C1 segment of cervical spinal cord (tissue), 14 donors: ENCODE measurements at places on chromosomes 2 and 18.

DNA sequence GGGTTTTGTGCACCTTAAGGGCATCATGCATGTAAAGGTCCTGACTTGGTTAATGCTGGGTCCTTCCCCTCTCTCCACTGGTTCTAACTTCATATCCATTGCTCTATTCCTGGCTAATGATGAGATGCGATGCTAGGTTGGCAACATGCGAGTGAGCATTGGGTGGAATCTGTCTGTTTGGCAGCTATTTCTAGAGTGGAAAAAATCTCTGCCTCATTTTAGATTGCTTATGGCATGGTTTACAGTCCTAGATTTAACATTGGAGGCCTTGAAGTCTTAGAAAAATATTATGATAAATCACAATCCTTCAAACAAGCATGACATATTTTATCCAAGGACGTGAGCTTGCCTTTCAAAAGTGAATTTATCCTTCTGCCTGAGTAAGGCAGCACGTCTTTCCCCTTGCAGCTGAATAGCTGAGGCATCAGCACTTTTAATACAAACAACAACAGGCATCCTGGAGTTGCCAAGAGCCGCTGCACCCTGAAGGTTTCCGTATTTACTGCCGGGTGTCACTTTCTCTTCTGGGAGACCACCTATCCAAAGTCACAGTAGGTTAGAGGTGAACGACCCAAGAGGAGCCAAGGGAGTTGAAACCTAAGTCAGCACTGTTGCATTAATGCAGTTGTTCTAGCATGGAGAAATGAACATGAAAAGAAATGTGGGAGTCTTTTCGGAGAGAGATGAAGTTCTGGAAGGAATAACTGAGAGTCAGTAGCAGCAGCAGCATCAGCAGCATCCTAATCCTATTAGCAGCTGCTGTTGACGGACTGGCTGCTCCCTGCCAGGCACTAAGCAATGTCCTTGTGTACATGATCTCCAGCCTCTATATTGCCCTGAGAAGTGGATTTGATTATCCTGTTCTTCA lies 78.4 kb downstream of the MAPK4 start:
- no peak for DNase-seq

DNA sequence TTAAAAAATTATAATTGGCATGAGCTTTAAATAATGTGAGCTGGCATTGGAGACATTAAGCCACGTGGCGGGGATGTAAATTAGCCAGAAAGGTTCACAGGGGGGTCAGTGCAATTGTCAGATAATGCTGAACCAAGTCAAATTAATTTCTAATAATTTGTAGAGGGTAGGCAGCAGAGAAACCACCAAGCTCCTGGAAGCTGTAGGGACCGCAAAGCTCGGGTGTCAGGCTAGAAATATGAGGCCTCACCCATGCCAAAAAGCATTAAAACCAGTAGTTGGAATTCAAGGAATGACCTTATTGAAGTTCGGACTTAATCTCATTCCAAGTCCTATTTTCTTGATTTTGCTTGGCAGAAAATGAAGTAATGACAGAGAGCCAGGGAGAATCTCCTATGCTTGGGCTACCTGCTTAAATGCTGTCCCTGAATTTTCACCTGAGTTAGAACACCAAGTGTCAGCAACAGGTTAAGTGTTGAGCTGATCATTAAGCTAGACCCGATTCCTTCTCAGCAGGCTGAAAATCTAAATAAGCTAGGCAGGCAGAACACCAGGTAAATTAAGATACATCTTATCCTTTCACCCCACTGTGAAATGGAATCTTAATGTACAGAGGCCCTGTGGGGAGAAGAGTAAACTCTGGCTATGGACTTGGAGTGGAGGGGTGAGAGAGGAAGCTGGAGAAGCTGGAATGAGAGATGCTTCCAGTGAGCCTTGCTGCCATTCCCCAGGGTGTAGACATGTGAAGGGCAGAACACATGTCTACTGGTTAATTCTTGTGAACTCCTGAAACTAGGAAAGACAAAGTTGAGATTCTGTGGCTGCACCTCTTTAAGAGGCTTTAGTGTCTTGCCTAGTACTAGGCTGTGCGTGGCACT lies 520.0 kb downstream of the SLC4A3 start:
- no peak for DNase-seq

GRCh38 chr18:7754258-7754657 lies 187.1 kb downstream of the PTPRM start:
- no peak for DNase-seq

DNA sequence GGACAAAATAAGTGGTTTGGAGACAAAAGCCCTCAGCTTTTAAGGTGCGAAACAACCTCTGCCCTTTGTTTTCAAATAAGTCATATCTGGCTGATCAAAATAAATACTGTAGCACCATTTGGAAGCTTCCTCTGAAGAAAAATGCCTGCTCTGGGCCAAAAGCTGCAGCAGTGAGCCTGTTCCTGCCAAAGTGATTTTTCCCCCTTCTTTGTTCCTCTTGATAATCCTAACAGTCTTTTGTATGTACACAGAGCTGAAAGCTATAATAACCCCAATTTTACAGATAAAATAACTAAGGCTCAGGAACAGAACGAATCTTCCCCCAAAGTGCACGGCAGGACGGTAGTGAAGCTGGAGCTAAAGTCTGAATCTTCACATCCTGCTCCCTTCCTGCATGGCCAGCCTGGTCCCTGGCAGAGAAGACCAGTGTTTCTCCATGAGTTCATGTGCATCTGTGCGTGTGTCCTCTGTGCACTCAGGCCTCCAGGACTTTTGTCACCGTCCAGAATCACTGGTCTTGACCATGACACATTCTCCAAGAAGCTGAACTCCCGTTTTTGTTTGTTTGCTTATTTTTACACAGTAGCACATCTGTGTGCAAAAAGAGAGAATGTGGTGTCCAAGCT lies 2114.1 kb upstream of the PIK3C3 start:
- DNase-seq = no peak

DNA sequence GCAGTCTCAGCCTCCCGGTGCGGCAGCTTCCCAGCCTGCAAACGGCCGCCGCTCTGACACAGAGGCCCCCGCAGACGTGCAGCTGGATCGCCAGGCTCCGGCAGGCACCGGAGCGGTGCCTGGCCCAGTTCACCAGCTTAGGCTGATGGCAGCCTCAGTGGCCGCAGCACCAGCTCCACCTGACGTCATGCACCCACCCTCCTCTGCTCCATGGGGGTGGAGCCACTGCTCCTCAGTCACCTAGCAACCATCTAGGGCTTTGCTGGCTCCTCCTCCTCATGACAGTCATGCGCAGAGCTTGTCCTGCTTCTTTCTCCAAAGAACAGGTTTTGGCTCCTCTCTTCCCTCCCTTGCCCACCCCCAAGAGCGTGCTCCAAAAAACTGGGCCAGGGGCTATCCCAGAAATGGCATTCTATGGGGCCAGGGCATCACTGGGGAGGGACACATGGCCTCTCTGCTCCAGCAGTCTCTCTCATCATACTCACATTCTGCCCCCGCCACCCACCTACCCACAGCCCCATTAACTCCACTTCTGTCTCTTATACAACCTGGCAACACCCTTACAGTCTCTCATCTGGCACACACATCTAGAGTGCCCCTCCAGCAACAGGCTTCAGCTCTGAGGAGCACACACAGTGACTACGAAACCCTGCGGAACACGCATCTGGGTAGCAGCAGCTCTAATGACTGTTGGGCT lies 5.5 kb downstream of the DCTN1 start:
- peak; percentile 90 for DNase-seq

DNA sequence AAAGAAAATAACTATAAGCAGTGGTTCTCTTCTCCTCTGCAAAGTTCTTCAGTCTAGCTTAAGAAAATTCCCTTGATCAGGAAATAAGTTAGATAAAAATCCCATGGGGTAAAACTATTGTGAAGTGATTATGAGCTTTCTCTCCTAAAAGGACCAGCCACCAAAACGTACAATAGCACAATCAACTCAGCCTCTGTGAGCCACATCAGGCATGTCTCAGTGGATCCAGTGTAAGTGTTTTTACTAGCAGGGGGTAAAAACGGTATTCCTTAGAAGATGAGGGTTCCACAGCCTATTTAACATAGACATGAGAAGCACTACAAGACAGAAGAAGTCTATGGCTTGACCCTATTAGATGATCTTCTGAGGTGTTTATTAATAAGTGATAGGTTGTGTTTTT lies 503.2 kb downstream of the PIK3C3 start:
- DNase-seq = no peak

DNA sequence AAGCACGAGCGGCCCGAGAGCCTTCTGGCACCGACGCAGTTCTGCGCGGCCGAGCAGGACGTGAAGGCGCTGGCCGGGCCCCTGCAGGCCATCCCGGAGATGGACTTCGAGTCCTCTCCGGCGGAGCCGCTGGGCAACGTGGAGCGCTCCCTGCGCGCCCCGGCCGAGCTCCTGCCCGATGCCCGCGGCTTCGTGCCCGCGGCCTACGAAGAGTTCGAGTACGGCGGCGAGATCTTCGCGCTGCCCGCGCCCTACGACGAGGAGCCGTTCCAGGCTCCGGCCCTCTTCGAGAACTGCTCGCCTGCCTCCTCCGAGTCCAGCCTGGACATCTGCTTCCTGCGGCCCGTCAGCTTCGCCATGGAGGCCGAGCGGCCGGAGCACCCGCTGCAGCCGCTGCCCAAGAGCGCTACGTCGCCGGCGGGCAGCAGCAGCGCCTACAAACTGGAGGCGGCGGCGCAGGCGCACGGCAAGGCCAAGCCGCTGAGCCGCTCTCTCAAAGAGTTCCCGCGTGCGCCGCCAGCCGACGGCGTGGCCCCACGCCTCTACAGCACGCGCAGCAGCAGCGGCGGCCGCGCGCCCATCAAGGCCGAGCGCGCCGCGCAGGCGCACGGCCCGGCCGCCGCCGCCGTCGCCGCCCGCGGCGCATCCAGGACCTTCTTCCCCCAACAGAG lies 70.4 kb downstream of the ARHGEF33 start:
- peak; percentile 14 for DNase-seq

- DNase-seq = no peak
Measured at GRCh38 chr2:181741756-181742155, 61.4 kb upstream of the NEUROD1 start.

- no peak for DNase-seq
Measured at GRCh38 chr2:156399224-156399949, 36.8 kb upstream of the GPD2 start.

DNA sequence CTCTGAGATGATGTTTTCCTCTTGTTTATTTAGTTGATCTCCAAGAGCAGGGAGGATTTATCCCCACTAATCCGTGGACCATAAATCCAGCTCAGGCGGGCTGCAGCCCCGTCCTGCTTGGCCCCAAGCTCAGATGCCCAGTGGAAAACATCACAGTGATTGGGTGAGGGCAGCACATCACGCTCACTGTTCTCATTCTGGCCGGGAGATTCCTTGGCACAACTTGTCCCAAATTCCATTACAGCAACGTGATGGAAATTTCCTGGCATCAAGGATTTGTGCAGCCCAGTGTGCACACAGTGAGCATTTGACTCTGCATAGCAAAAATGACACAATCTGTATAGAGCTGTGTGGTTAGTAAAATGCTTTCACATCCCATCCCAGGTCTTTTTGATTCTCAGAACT lies 96.8 kb downstream of the VAPA start:
- no peak for DNase-seq

- DNase-seq = no peak
Measured at GRCh38 chr2:232321156-232321816, 57.3 kb upstream of the ALPP start.

DNA sequence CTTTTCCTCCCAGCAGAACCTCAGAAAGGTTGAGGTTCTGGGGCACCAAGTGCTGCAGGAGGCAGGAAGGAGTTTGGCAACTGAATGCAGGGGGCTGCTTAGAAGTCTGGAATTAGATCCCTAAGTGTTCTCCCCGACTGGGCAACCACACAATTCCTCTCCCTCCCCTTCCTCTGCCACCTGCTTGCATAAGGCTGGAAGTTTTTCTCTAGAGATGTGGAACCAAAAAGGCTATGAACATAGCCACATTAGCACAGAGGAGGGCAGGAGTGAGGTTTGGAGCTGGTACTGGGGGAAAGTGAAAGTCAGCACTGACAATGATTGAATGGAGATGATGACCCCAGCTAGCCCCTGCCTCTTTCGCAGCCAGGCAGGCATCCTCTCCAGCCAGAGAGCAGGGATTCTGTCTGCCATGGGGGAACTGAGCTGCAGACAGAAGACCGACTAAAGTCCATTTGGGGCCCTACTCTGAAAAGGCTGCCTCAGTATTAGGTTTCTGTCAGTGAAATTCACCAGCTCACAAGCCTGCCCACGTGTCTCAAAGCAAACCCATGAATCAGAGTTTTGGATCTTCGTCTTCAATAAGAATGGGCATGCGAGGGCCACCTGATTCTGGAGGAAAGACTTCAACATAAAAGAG lies 87.9 kb upstream of the ITGA6 start:
- DNase-seq = no peak

GRCh38 chr2:43818761-43819160 lies 19.9 kb downstream of the ABCG5 start:
- no peak for DNase-seq
